Caco-2 (cell line): ENCODE measurements at places on chromosomes 2 and 18. TPM values are rescaled to one million over a fixed set of nuclear protein-coding genes. Genes with fewer than 3 reads are reported as not detected.

DNA sequence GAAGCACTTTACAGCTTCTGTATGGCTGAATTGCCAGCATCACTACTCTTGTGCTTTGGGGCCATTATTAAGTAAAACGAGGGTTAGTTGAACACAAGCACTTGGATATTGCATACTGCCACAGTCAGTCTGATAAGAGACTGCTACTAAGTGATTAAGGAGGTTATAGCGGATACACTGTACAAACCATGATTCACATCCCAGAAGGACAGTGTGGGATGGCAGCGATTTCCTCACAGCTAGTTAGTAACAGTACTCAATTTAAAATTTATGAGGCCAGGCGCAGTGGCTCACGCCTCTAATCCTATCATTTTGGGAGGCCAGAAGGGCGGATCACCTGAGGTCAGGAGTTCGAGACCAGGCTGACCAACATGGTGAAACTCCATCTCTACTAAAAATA lies 2.6 kb upstream of the BMPR2 start:
- DNase-seq = no peak
- H3K4me3 ChIP-seq = no peak overlapping the region
- no peaks in the 10 kb centered on the region for H3K27me3 ChIP-seq
- peaks cover 4% of the 10 kb centered on the region; the same call in 1 of the 2 replicates for H3K4me1 ChIP-seq
- no peak overlapping the region for H3K27ac ChIP-seq

- H3K27ac ChIP-seq = no peak overlapping the region
- DNase-seq = no peak
Measured at GRCh38 chr2:37847792-37848191, 77.3 kb upstream of the RMDN2 start.

GRCh38 chr2:189234991-189235390 lies 55.4 kb upstream of the COL5A2 start:
- no peak overlapping the region for H3K4me3 ChIP-seq
- no peaks in the 10 kb centered on the region for H3K36me3 ChIP-seq
- H3K27me3 ChIP-seq = no peaks in the 10 kb centered on the region
- DNase-seq = no peak

ANO7 gene
- total RNA-seq = 4.1 and 4.7 TPM in 2 replicates

DNA sequence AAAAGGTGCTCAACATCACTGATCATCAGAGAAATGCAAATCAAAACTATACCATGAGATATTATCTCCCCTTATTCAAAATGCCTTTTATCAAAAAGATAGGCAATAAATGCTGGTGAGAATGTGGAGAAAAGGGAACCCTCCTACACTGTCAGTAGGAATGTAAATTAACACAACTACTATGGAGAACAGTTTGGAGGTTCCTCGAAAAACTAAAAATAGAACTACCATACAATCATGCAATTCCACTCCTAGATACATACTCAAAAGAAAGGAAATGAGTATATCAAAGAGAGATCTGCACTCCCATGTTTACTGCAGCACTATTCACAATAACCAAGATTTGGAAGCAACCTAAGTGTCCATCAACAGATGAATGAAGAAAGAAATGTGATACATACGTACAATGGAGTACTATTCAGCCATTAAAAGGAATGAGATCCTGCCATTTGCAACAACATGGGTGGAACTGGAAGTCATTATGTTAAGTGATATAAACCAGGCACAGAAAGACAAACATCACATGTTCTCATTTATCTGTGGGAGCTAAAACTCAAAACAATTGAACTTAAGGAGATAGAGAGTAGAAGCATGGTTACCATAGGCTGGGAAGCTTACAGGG lies 63.8 kb downstream of the MAP4K3 start:
- no peaks in the 10 kb centered on the region for H3K36me3 ChIP-seq
- H3K4me3 ChIP-seq = no peak overlapping the region
- H3K4me1 ChIP-seq = no peaks in the 10 kb centered on the region
- DNase-seq = no peak

CD8B gene
- total RNA-seq = 9.1 and 10.0 TPM in 2 replicates

CHRND gene
- not detected in 2 replicates for total RNA-seq

POTEJ gene
- not detected in 2 replicates for total RNA-seq

- no peak for DNase-seq
- H3K27ac ChIP-seq = no peak overlapping the region
- no peak overlapping the region for H3K4me3 ChIP-seq
- no peaks in the 10 kb centered on the region for H3K36me3 ChIP-seq
- H3K27me3 ChIP-seq = no peaks in the 10 kb centered on the region
Measured at GRCh38 chr2:189203177-189203799, 23.7 kb upstream of the COL5A2 start.

GRCh38 chr2:37827911-37828511 lies 97.1 kb upstream of the RMDN2 start:
- H3K36me3 ChIP-seq = no peaks in the 10 kb centered on the region
- peaks cover 56% of the 10 kb centered on the region for H3K4me1 ChIP-seq
- DNase-seq = peak; percentile 79
- H3K27me3 ChIP-seq = no peaks in the 10 kb centered on the region
- H3K4me3 ChIP-seq = no peak overlapping the region
- H3K27ac ChIP-seq = peak overlapping the region; percentile 86

DNER gene
- total RNA-seq = not detected in 2 replicates

- no peaks in the 10 kb centered on the region for H3K36me3 ChIP-seq
- no peaks in the 10 kb centered on the region for H3K27me3 ChIP-seq
- no peak overlapping the region for H3K4me3 ChIP-seq
- no peak overlapping the region for H3K27ac ChIP-seq
- no peak for DNase-seq
Measured at GRCh38 chr2:54065891-54066290, 49.5 kb upstream of the ACYP2 start.

PRSS56 gene
- total RNA-seq = not detected in 2 replicates

TSGA10 gene
- 8.9 and 9.9 TPM in 2 replicates for total RNA-seq

DNA sequence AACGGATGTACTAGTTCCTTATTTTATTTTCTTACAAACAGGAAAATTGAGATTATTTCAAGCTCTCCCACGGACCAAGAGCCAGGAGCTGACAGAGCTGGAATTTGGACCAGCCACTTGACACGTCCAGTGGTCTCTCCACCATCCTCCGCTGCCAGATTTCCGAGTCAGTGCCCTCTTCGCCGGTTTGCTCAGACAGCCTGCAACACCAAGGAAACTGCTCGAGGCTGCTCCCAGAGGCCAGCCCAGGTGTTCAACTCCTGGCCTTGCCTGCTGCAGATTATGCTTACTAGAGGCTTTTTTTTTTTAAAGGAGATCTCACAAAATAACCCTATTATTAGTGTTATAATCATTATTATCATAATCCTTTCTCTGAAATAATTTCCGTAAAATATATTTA lies 779.8 kb downstream of the RNF144A start:
- H3K4me3 ChIP-seq = no peak overlapping the region
- no peaks in the 10 kb centered on the region for H3K36me3 ChIP-seq
- no peaks in the 10 kb centered on the region for H3K27me3 ChIP-seq
- no peak overlapping the region for H3K27ac ChIP-seq

TUBA3E gene
- 0.57 TPM in 1 of 2 replicates, not detected in the other for total RNA-seq

PLGLB2 gene
- total RNA-seq = 0.77 and 1.1 TPM in 2 replicates

DNA sequence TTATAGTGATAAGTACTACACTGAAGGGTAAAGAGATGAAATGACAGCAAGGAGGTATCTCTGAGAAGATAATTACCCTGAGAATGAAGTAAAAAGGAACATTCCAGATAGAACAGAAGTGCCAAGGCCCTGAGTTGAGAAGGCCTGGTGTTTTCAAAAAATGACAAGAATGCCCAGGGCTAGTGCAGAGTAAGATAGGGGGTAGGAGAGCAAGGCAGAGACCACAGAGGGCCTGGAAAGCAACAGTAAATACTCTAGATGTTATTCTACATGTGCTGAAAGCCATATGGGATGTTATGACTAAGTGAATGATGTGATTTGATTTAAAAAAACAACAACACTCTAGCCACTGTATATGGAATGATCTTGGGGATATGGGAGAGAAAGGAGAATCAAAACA lies 52.3 kb downstream of the BAZ2B start:
- H3K4me3 ChIP-seq = no peak overlapping the region
- H3K36me3 ChIP-seq = no peaks in the 10 kb centered on the region
- no peaks in the 10 kb centered on the region for H3K27me3 ChIP-seq
- no peaks in the 10 kb centered on the region for H3K4me1 ChIP-seq
- no peak for DNase-seq
- no peak overlapping the region for H3K27ac ChIP-seq

- no peak overlapping the region for H3K27ac ChIP-seq
- H3K4me3 ChIP-seq = no peak overlapping the region
- H3K4me1 ChIP-seq = no peaks in the 10 kb centered on the region
- no peaks in the 10 kb centered on the region for H3K36me3 ChIP-seq
- DNase-seq = no peak
- no peaks in the 10 kb centered on the region for H3K27me3 ChIP-seq
Measured at GRCh38 chr2:241668839-241669238, 17.8 kb downstream of the DTYMK start.

- no peaks in the 10 kb centered on the region for H3K4me1 ChIP-seq
- DNase-seq = no peak
- no peak overlapping the region for H3K4me3 ChIP-seq
- H3K27ac ChIP-seq = no peak overlapping the region
- H3K36me3 ChIP-seq = no peaks in the 10 kb centered on the region
Measured at GRCh38 chr2:149686136-149687051, 98.8 kb upstream of the MMADHC start.

NAT8 gene
- total RNA-seq = not detected in 2 replicates

ASB18 gene
- not detected in 2 replicates for total RNA-seq

TOGARAM2 gene
- total RNA-seq = 0.61 and 1.3 TPM in 2 replicates

GRCh38 chr2:68784915-68785314 lies 50.3 kb downstream of the ARHGAP25 start:
- H3K27ac ChIP-seq = no peak overlapping the region
- no peaks in the 10 kb centered on the region for H3K4me1 ChIP-seq
- no peaks in the 10 kb centered on the region for H3K27me3 ChIP-seq
- H3K36me3 ChIP-seq = no peaks in the 10 kb centered on the region
- H3K4me3 ChIP-seq = no peak overlapping the region

ABCB11 gene
- not detected in 2 replicates for total RNA-seq

DNA sequence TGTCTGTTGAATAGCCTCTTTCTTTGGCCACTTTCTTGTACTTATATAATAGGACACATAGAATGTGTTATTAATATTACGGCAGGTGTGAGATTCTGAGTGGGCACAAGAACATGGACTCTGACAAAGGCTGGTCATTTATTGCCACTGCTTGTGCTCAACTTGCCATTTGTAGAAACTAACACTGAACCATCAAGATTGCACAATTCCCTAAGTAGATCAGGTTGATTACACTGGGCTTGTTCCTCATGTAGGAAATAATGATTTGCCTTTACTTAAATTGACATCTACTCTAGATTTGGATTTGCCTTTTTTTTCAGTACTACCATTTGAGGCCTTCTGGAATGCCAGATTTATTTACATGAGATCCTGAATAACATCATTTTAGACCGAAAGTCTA lies 342.7 kb upstream of the CWC22 start:
- H3K4me3 ChIP-seq = no peak overlapping the region
- DNase-seq = no peak
- H3K36me3 ChIP-seq = no peaks in the 10 kb centered on the region
- H3K27ac ChIP-seq = no peak overlapping the region

GRCh38 chr2:233461481-233461891 lies 105.1 kb downstream of the USP40 start:
- peaks cover 2% of the 10 kb centered on the region; the same call in 1 of the 2 replicates for H3K36me3 ChIP-seq
- H3K27me3 ChIP-seq = no peaks in the 10 kb centered on the region
- no peaks in the 10 kb centered on the region for H3K4me1 ChIP-seq
- H3K4me3 ChIP-seq = no peak overlapping the region

NEU2 gene
- total RNA-seq = not detected in 2 replicates

DNA sequence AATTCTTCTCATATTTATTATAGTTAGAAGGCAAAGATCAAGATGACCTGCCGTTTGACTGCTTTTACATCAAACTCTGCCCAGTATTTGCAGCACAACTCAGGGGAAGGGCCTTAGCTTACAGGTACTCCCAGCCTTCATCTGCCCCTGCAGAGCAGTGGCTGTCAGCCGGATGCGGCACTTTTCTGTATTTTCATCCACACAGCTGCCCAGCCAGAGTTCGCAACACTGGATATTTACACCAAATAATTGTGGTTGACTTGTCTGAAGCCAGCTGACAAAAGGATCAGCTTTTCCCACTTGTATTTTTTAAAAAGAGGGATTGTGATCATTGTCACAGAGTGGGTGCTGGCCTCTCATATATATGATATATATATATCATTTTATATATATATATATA lies 94.7 kb downstream of the FARSB start:
- no peaks in the 10 kb centered on the region for H3K4me1 ChIP-seq
- no peak overlapping the region for H3K4me3 ChIP-seq
- H3K36me3 ChIP-seq = no peaks in the 10 kb centered on the region
- no peaks in the 10 kb centered on the region for H3K27me3 ChIP-seq
- no peak for DNase-seq
- H3K27ac ChIP-seq = no peak overlapping the region

- DNase-seq = no peak
- no peaks in the 10 kb centered on the region for H3K4me1 ChIP-seq
- no peaks in the 10 kb centered on the region for H3K36me3 ChIP-seq
Measured at GRCh38 chr2:98454073-98454472, 9.4 kb downstream of the INPP4A start.
